NCI-H2107 (cell line): ENCODE measurements at places on chromosomes 2 and 18.
A peak's percentile ranks its signal among the peaks of the same experiment; 100 is the strongest.

GRCh38 chr18:59801576-59801975, 98.2 kb upstream of the PMAIP1 start:
- no peak for DNase-seq

GRCh38 chr18:54381640-54382039, 23.9 kb downstream of the C18orf54 start:
- DNase-seq = no peak

- no peak for DNase-seq
Observed at GRCh38 chr18:8121101-8121500, 488.1 kb upstream of the RAB12 start.

GRCh38 chr2:20635675-20636584, 15.0 kb downstream of the HS1BP3 start:
- peak; percentile 70 for DNase-seq
